ENCODE measurements at places on chromosomes 7 and 10.

DNA sequence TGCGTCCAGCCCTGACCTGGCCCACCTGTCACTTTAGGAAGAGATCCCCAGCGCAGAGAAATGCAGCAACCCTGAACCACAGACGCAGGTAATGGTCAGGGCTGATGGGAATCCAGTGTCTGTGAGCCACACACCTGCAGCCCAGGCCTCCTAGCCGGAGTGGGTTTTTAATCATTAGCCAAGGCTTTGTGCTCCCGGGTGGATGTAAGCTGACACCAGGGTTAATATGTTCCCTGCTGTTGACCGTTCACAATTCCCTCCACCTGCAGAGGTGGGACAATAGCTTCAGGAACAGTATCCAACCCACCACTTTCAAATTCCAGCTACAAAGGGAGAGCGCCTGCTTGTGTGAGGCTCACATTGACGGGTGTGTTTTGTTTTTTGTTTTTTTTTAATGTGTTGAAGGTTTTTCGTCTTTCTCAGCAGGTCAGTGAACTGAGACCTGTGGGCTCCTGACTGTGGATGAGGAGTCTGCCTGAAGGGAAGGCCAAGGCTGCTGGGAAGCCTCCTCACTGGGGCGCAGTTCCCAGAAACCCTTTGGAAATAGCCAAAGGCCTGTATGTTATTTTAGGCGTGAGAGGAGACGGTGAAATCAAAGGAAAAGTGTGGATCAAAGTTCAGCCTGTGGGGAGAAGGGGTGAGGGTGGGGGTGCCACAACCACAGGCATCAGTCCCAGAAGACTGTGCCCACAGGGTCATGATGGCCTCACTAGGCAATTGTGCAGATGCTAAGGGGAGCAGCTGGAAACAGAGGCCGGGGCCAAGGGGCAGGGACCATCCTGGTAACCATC, 111.1 kb downstream of the TNS3 start:
- no peak for DNase-seq

DNA sequence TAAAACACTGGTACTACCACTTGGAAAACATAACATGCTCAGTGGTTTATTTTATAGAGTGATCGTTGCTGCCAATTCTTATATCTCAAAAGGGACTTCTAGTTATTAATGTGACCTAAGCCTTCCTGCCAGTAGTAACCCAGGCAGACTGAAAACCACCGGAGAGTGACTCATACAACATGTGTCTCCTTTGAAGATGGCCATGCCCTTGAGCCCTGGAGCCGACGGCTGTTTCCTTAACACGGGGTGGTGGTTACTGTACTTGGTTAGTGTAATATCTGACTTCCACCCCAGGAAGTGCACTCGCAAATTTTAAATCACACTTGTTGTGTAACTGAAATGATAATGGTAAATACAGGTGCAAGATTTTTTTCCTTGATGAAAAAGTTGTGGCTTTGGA, 30.5 kb downstream of the JAKMIP3 start:
- DNase-seq: no peak

- DNase-seq: no peak
These were observed 34.2 kb downstream of the SP4 start for GRCh38 chr7:21462081-21462480.

DNA sequence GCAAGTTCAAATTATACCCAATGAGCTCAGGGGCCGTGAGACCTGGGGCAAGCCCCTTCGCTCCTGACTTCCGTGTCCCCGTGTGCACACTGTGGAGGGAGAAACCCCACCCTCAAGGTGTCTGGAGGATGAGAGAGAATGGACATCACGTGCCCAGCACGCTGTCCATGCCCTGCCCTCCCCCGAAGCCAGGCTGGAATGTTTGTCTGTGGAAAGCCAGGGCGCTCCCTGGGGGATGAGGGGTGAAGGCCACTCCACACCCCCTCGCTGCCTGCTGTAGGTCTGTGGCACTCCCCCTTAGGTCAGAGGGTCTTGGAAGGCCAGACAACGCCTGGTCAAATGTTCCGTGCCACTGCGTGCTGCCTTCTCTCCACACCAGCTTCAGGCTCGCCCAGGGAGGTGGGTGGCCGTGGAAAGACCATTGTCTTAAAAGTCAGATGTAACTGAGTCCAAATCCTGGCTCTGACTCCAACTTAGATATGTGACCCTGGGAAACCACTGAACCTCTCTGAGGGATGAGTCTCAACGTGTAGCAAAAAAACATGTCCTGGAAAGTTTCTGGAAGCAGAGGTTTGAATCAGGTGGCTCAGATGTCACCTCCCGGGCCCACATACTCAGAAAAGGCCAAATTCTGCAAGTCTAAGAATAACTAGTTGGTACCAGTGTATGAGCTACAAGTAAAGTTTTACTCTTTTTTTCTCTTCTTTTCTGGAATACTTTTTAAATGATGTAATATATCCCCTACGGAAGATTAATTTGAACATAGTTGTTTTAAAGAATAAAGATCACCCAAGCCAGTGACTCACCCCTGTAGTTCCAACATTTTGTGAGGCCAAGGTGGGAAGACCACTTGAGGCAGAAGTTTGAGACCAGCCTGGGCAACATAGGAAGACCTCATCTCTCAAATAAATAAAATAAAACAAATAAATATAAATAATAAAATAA, 24.9 kb downstream of the RCC1L start:
- DNase-seq: peak; percentile 34

DNA sequence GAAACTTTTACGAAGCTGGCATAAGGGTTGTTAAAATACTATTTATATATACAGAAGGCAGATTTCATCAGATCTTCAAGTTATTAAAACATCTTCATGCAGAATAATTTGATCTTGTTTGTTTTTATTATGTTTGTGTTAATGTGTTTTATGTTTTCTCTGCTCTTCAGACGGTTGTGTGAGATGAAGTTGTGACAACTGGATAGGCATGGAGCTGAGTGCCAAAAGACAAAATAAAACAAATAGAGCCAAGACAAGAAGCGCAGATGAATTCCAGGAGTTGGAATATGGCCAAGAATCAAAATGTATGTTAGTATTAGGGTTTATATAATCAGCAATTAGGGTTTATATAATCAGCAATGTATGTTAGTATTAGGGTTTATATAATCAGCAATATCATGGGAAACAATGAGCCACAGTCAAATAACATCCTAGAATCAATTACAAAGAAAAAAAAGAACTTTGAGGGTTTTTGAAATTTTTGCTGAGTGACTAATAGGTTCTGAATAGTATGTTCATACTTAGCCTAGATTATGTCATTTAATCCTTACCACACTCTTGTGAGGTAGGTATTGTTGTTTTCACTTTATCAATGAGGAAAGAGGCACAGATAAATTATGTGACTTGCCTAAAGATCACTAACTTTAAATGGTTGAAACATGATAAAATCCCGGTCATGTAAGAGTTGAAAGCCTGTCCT, 488.0 kb upstream of the STEAP1 start:
- DNase-seq: no peak

GRCh38 chr10:86225103-86225782, 141.4 kb downstream of the GRID1 start:
- DNase-seq: no peak

DNA sequence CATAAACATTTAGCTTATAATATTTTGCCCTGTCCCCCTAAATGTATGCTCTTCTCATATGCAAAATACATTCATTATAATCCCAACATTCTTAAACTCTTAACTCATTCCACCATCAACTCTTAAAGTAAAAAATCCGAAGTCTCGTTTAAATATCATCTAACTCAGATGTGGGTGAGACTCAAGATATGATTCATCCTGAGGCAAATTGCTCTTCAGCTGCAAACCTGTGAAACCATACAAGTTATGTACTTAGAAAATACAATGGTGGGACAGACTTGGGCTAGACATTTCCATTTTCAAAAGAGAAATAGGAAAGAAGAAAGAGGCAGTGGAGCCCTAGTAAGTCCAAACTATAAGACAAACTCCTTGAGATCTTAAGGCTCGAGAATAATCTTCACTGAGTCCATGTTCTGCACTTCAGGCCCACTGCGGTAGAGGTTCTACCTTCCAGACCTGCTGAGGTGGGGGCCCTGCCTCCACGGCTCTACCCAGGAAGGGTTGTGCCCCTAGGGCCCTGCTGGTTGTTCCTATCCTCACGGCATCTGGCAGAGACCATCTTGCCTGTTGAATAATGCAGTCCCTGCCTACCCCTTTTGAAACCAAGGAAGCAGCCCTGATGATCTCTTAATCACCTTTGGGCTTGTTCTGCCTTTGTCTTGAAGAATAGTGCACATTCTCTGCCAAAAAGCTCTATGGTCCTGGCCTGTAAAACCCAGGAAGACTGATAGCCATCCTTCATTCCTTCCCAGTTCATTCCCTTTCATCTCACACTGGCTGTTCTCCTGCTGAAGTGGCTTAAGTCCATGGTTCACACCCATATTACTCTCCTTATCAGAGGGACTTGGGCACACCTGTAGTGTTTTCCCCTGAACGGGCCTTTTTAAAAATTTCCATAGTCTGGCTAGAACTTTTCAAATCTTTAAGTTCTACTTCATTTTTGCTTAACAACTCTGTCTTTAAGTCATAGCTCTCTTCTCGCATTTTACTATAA, 37.3 kb downstream of the INPP5F start:
- no peak for DNase-seq

DNA sequence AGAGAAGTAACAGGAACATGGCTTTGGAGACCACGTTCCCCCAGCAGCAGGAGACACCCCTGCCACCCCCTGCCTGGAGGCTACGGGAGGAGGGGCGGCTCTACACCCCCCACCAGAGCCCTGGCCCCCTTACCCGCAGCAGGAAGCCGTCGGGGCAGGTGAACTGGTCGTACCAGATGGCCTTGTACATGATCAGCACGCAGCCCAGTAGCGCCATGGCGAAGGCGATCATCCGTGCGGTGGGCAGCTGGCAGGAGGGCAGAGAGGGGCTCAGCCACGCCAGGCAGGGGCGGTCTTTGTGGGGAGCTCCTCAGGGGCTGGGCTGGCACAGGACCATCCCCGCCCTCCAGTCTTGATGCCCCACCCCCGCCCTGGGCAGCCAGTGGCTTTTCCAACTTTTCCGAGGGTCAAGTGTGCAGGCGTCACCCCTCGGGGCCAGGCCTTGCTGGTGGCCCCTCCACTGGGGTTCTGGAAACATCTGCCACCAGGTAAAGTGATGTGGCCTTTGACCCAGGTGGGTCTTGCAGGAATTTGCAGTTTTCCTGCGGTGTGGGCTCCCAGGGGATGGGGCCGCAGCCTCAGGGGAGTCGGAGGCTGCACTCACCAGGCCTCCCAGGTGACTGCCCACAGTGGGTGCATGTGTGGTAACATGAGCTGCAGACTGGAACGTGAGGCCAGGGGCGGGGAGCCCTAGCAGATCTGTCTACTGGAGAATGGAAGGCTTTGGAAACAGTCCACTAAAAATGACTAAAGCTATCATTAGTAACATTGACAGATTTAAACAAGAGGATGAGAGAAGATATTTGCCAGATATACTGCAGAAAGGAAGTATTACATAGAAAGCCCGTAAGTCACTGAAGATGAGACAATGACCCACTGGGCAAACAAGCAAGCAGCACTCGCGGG, 9.7 kb downstream of the CALY start:
- DNase-seq: no peak

DNA sequence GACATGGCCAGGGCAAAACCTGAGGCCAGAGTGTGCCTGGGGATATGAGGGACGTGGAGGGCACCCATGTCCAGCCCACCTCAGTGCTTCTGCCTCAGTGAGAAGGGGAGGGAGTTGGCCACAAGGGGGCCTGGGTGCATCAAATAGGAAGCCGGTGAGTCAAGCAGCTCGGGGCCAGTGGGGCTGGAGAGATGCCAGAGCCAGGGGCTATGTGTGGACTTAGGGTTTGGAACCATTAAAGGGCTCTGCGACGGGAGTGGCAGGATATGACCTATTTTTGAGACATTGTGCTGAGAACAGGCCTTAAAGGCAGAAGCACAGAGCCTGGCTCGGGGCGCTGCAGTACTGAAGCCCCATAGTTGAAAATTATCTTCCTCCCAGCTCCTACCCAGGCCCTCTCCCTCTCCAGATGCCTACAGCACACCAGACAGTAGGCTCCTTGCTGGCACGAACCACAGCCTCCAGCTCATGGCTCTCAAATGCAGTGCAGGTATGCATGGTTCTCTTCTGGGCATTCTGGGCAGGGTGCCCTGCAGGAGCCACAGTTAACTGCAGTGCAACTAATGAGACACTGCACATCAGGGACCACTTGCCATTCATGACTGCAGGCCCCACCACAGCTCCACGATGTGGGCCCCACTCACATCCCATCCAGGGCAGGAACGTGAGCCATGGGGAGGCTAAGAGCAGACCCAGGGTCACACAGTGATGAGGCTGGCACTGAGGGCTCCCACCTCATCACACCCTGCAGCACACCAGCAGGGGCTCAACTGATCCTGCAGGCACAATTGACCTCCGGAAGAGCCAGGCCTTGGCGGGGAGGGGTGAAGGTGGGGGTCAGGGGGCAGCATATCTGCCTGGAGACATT, 7.2 kb upstream of the PGAM2 start:
- peak; percentile 61 for DNase-seq

DNA sequence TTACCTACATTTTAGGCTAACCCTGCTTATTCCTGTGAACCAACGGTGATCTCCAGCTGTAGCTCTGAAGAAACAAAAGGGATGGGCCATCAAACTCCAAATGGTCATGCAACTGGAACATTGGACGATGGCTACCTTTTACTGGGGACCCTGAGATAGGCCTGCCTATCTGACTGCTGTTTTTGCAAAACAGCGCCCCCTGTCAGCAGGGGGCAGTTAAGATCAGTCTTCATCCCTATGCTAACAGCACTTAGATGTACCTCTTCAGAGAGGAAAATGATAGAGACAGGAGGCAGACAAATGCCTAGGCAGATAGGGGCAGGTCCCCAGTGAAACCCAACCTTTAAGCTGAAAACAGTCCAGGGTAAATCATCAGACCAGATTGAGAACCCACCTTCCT, 1085.4 kb upstream of the SORCS1 start:
- DNase-seq: no peak

GRCh38 chr10:77943121-77943901, 16.8 kb upstream of the DLG5 start:
- no peak for DNase-seq

- no peak for DNase-seq
These were observed 8.2 kb upstream of the NRG3 start for GRCh38 chr10:81866753-81867152.

- no peak for DNase-seq
These were observed 599.0 kb downstream of the TNS3 start for GRCh38 chr7:46982928-46983327.

DNA sequence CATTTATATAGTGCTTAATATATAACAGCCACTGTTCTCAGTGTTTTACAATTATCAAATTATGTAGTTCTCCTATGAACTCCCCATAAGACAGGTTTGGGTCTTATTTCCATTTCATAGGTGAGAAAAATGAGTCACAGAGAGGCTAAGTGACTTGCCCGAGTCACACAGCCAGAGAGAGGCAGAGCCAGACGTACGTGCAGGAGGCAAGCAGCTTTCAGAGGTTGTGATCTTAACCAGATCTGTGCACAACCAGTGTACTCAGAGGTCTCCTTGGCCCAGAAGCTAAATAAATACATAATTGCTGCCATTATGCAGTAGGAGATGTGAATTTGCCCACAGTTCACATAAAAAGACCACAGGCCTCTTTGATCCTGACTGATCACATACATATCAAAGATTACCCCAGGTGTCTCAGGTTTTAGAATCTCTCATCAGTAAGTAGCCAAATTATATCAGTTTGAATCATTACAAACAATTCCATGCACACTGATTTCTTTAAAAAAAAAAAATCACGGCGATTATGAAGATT, 304.7 kb upstream of the AOAH start:
- DNase-seq: no peak

GRCh38 chr7:142608630-142609428, 140.4 kb upstream of the PRSS1 start:
- no peak for DNase-seq

- no peak for DNase-seq
These were observed 237.4 kb downstream of the PCLO start for GRCh38 chr7:82925331-82925730.

- DNase-seq: peak; percentile 92
These were observed 87.2 kb downstream of the RNF216 start for GRCh38 chr7:5694221-5694754.
